Karpas-422 (cell line): ENCODE measurements at places on chromosomes 7 and 10. TPM values are rescaled to one million over a fixed set of nuclear protein-coding genes. Genes with fewer than 3 reads are reported as not detected.
A peak's percentile ranks its signal among the peaks of the same experiment; 100 is the strongest.

The HOXA1 gene
- 4.1 and 4.4 TPM in 2 replicates for total RNA-seq

The ABCB1 gene
- not detected in 2 replicates for total RNA-seq

The RBM20 gene
- total RNA-seq = not detected in 2 replicates

DNA sequence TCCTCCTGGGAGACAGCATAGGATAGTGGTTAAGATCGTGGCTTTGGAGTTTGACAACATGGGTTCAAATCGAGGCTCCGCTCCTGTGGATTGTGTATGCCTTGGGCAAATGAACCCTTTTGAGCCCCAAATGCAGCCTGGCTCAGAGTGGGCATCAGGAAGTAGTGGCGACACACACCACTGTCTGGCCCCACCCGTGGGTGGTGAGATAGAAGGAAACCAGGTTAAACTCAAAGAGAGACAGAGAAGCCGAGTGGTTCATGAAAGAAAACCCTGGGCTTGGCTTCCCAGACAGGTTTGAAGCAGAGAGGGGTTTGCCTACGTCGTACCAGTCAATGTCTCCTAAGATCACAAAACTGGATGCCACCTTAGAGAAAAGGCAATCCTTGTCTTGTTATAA lies 57.7 kb downstream of the PRTFDC1 start:
- DNase-seq = no peak

DNA sequence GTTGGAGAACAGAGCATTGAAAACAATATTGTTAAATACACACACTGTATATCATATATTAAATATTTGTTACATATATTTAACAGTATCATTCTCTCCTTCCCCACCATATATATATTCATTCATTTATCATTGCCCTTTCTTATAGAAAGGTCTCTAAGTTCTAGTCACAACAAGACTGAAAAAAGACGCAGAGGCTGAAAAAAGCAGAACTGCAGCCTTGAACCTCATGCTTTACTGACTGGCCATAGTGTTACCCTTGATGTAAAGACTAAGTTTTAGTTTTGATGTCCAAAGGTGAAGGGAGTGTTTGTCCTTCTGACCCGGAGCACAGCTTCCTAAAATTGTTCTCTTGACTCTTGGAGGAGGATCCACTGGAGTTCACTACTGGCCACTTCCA lies 247.9 kb downstream of the PTEN start:
- peak; percentile 57 for DNase-seq

The CPA4 gene
- not detected in 2 replicates for total RNA-seq

GRCh38 chr7:46786221-46786954 lies 795.5 kb downstream of the TNS3 start:
- no peak for DNase-seq

- DNase-seq = no peak
Observed at GRCh38 chr10:124650820-124651401, 93.3 kb downstream of the FAM53B start.

DNA sequence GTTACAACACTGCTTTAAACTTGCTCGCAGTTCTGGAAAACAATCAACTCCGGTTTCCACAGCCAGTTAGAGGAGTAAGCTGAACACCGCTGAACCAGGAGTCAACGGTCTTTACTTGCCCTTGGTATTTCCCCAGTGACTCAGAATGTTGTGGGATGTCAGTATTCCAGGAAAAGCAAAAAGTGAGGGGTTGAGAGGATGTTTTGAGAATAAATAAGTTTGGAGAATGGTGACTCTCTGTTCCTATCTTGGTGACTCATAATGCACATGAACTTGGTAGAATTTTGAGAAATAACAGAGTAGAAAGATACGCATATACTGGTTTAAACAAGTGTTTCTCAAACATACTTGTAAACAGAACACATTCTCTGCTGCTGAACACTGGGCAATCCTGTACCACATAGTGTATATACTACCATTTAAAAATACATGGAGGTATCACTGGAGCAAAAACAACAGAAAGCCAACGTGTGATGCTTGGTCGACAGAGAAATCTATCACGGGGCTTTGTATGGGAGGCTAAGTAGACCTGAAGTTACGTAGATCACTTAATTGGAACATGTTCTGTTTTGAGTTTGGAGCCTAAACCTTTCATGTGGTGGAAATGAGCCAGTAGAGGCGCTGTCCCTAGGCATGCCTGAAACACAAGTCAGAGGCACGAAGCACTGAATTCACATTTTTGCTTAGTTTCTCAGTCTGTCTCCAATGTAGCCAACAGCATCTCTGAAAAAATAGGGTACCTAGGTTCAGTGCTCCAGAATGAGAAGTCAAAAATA lies 534.3 kb downstream of the PARD3 start:
- DNase-seq = no peak

The JAKMIP3 gene
- 0.07 TPM in 1 of 2 replicates, not detected in the other for total RNA-seq

The ADAM12 gene
- total RNA-seq = not detected in 2 replicates

DNA sequence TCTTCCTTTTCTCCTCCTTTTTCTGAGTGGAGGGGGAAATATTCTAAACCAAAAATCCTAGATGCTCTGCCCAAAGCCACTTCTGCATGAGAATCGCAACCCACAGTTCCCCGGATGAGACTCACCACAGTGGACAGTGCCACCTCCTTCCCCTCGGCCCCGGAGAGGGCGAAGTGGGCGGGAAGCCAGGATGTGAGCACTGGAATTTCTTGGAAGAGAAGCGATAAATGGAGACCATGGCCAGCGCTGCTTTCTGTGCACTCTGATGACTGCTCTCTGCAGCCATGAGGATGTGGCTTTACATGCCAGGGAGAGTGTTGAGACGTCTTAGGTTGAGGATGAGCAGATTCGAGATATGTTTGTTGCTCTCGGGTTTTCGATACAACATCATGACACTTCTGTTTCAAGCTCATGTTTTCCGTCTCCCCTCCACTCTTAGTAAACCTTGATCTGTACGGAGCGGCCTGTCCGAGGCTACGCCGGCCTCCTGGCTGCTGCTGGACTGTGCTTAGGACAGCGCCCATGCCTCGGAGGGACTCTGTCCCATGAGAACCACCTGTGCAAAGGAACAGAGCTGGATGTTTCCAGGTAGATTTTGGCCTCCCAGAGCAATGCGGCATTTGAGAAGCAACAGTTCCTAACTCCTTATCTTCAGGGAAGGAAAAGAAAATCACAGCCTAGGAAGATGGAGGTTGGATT lies 414.6 kb upstream of the FOXK1 start:
- DNase-seq = no peak

- no peak for DNase-seq
Observed at GRCh38 chr10:17123961-17124360, 5.7 kb downstream of the CUBN start.

DNA sequence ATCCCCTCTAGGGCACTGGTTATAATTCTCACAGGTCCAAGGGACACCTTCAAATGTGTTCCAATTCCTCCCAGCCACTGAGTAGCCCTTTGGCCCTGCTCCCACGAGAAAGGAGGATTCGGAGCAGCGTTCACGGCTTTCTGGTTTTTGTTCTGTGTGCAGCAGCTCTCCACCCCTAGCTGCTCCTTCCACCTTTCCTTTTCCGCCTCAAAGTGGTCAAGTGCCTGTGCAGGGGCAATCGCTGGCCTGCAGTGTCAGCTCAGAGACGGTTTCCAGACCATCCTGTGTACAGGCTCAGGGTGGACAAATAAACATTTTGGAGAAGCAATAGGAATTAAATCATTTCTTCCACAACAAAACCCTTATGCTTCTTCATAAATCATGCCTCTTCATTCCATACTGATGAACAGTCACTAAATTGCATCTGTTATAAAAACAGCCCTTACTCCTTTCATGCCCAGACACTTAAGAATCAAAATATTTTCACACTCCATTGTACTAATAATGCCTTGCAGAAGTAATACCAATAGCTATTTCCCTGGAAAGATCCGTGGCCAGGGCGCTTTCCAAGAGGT lies 1.1 kb downstream of the KIAA1549 start:
- DNase-seq = no peak

DNA sequence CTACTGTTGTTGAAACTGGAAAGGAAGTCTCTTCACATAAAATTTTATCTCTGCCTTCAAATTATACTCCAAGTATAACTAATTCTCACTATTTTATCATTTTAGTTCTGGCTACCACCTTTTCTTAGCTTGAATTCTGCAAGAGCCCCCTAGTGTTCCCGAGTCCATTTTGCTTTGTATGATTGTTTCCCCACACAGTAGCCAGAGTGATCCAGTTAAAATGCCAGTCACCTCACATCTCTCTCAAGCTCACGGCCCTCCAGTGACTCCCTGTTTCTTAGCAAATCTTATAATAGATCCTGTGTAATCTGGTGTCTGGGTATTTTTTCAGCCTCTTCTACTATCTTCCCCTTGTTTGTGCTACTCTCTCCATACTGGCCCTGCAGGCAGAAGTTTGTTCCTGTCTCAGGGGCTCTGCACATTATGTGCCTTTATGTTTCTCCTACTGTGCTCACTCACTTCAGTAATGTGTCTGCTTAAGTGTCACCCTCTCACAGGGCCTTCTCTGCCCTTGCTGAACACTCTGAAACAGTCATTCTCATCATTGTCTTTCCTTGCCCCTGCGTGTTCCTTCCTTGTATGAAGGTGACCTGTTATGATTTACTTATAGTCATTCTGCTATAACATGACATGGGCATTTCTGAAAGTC lies 8.9 kb downstream of the WAC start:
- DNase-seq = no peak

The CTAGE8 gene
- total RNA-seq = not detected in 2 replicates

DNA sequence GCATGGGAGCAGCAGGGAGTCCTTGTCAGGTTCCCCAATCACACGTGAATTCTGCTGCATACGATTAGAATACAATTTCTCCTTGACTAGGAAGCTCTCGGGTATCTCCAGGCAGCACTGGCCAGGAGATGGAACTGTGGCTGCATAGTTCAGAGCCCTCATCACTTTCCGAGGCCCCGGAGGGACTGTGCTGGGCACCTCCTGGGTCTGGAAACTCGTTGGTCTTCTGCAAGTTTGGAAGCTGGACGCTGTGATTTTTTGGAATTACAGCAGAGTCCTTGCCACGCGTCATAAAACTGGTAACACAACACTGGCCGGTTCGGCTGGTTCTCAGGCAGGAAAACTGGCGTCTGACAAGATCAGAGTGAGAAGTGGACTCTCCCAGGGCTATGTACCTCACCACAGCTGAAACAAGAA lies 216.1 kb downstream of the CCDC3 start:
- no peak for DNase-seq

The SYT15 gene
- 0.60 TPM in 1 of 2 replicates, not detected in the other for total RNA-seq

DNA sequence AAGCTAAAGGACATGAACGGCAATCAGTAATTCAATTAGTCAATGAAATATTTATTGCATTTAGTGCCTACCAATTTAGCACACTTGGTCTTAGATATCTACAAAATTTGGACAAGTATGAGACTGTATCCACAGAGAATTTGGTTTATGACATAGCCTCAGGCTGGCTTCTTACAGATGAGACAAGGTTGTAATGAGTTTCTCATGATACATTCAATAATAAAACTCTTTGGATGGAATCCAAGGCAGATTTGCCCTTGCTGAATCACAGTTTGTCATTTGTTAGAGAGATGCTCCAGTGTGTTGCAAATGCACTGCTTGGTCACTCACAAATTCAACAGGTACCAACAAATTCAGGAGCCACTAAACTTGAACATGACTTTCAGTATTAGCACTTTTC lies 162.5 kb downstream of the GPR37 start:
- no peak for DNase-seq

- peak; percentile 56 for DNase-seq
Observed at GRCh38 chr10:70621503-70622078, 19.1 kb upstream of the PRF1 start.

DNA sequence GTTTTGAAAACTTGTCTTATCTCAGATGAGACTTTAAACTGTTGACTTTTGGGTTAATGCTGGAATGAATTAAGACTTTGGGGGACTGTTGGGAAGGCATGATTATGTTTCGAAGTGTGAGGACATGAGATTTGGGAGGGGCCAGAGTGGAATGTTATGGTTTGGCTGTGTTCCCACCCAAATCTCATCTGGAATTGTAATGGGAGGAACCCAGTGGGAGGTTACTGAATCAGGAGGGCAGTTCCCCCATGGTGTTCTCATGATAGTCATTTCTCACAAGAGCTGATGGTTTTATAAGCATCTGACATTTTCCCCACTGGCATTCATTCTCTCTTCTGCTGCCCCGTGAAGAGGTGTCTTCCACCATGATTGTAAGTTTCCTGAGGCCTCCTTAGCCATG lies 13.8 kb upstream of the POT1 start:
- no peak for DNase-seq

The CYP2C18 gene
- not detected in 2 replicates for total RNA-seq

The AKR1D1 gene
- not detected in 2 replicates for total RNA-seq

- DNase-seq = no peak
Observed at GRCh38 chr7:12052211-12052610, 158.9 kb upstream of the TMEM106B start.

GRCh38 chr10:132994185-132994796 lies 51.9 kb upstream of the CFAP46 start:
- DNase-seq = no peak

DNA sequence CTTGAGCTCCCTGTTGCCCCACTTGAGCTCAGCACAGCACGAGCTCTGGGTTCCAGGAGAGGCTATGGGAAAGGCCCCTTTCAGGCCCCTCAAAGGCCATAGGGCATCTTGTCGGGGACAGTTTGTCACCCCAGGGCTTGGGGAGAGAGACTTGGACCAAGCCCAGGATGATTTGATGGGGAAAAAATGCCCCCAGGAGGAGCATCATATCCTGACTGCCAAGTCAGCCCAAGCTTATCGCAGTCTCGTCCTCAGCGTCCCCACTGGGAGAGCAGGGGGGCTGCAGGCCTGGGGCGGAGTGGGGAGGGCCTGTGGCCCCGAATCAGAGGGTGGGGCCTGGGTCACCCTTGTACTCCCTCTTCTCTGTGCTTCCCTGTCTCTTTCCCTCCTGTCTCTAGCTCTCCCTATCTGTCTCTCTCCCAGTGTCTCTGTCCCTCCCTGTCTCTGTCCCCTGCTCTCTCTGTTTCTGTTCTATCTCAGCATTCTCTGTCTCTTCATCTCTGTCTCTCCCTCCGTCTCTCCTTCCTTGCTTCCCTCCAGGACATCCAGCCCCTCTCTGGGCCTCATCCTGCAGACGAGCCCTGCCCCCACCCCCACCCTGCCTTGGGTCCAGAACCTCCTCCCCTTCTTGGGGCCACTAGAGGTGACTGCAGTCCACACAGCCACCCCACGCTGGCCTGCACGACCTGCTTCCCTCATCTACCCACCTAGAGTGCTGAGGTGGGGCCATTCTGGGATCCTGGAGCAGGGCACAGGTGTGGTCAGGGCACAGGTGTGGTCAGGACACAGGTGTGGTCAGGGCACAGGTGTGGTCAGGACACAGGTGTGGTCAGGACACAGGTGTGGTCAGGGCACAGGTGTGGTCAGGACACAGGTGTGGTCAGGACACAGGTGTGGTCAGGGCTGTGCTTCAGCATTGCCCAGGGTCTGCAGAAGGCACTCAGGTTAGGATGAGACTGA lies 17.3 kb upstream of the GRIFIN start:
- DNase-seq = no peak
